Smooth muscle cell of the brain vasculature (primary cell): ENCODE measurements at places on chromosomes 2 and 18.

DNA sequence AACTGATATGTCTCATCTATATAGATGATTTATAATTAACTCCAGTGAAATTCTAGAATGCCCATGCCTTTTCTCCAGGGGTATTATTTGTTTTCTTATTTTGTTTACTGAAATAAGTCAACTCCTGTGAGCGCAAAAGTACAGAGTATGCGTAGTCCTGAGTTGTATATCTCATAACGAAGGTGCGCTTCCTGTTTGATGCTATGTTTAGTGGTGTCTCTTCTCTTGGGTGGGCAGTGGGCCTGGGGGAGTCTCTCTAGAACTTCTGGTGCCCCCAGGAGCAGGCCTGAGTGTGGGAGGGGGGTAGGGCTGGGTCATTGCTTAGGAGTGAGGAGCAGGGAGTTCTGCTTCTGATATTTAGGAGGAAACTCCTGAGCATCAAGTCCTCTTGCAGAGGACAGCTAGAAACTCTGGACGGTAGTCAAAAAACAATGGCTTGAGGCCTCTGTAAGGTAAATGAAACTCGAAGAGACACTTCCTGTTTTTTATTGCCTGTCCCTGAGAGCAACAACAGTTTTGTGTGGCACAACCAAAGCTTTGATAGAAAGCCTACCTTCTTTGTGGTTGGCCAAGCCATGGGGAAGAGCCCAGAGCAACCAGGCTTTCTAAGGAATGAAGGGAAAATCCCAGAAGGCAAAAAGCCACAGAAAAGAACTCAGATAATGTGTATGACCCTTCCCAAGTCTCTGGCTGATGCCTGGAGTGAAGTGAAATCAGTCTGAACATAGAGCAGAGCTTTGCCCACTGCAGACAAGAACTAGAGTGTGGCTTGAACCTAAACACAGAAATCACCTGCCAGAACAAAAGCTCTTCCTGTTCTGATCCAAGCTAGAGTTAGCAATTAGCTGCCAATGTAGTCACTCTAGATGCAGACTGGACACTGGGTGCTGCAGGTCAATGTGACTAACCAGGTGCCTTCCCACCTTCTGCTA lies 8.5 kb upstream of the SP140L start:
- no peak for DNase-seq

- DNase-seq = no peak
Observed at GRCh38 chr2:41068740-41069139, 616.9 kb upstream of the SLC8A1 start.

DNA sequence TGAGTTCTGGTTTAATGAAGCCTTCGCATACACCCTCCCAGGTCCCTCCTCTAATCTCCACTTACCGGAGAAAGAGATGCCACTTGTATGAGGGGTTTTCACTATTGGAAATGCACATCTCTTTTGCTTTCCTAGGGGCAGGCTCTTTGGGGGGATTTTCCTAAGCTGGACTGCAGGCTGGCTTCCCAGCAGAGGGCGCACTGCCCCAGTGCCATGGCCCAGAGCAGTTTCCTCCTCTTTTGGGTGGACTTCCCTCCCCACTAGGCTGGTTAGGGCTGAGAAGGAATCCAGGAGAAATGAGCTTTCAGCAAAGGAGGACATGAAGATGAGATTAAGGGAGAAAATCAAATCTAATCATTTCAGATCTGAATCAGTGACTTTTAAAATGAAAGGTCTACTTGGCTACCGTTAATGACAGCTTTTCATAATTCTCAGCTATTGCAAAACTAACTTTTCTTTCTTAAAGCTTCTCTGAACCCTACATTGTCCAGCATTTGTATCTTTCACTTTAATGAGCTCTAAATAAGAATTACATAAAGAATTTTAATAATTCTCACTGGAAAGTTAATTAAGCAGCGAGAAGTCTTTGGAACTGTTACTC lies 784.1 kb upstream of the FANCL start:
- DNase-seq = no peak

DNA sequence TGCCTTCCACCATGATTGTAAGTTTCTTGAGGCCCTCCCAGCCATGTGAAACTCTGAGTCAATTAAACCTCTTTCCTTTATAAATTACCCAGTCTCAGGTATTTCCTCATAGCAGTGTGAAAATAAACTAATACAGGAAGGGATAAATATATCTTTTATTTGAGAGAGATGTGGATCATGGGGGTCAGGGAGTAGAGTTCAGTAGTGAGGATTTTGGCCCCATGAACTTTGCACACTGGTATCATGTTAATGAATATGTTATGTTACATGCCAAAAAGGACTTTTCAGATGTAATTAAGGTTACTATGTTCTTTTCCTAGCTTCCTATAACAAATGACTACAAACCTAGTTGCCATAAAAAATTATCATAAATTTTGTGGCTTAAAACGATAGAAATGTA lies 1393.7 kb downstream of the DSC3 start:
- DNase-seq = no peak

- no peak for DNase-seq
Observed at GRCh38 chr2:78811955-78812610, 213.4 kb upstream of the REG3G start.

DNA sequence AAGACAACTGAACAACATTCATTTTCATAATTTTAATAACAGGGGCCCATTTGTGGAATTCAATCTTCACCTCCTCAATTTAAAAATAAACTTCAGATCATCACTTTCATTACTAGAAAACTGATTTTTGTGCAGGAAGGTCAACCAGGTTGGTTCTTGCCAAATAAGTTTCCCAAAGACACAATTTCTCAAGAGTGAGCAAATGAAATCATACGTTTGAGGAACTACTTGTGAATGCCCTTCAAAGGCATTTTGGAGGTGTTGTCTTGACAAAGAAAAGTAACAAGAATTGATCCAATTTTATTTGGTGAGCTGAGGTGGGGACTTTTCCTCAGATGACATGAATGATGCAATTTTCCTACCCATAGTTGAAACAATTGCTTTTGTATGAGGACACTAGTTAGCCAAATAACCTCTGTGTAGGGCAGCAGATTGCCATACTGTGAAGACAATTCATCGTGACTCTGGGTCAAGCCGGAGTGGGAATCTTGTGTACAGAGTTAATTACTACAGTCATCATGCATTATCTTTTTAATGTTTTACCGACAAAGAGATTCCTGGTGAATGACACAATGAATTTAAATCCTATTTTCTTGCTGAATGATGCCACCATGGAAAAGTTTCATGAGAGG lies 121.8 kb downstream of the TGFA start:
- no peak for DNase-seq

- DNase-seq = no peak
Observed at GRCh38 chr2:241788135-241788534, 11.5 kb downstream of the GAL3ST2 start.

DNA sequence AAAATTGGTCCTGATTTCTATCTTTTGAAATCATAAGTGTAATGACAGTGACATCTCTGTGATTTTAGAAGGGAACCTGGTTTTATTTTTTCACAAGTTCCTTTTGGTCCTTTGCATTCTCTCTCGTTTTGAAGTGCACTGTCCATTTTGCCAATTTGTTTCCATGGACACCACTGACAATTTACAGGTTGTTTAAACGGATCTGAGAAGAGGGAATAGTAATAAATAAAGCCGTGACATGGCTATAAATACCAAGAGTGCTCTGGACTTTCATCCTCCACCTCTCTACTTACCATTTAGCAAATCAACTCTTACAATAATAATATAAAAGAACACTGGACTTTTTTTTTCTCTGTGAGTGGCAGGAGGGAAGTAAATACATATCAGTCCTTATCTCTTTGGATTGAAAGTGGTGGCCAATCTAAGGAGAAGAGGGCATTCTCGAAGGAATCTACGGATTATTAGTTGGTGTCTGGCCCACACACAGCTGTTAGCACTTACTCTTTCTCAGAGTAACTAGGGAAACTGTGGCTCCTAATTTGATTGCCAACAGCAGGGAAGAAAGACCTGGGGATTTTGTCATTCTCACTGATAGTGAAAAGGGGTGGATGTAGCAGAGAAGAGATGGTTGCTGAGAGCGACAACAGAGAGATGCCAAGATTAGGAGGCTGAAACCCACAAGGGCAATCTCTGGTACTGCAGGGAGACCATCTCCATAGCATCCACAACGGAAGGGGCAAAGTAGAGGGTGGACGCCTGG lies 108.7 kb upstream of the FSHR start:
- DNase-seq = no peak

- DNase-seq = no peak
Observed at GRCh38 chr18:79062806-79063205, 6.4 kb upstream of the ATP9B start.

- DNase-seq = no peak
Observed at GRCh38 chr2:98759338-98759737, 28.4 kb upstream of the MGAT4A start.

- no peak for DNase-seq
Observed at GRCh38 chr18:23968638-23969604, 45.6 kb upstream of the TTC39C start.

GRCh38 chr2:174959787-174960186 lies 45.4 kb downstream of the CHN1 start:
- DNase-seq = no peak

DNA sequence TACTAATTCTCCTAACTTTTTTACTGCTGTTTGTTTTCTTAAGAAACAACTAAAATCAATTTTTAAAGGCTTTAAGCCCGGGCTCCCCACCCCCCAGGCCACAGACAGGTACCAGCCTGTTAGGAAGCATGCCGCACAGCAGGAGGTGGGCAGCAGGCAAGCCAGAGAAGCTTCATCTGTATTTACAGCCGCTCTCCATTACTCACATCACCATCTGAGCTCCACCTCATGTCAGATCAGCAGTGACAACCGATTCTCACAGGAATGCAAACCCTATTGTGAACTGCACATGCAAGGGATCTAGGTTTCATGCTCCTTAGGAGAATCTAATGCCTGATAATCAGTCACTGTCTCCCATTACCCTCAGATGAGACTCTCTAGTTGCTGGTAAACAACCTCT lies 517.0 kb downstream of the NRXN1 start:
- DNase-seq = no peak

DNA sequence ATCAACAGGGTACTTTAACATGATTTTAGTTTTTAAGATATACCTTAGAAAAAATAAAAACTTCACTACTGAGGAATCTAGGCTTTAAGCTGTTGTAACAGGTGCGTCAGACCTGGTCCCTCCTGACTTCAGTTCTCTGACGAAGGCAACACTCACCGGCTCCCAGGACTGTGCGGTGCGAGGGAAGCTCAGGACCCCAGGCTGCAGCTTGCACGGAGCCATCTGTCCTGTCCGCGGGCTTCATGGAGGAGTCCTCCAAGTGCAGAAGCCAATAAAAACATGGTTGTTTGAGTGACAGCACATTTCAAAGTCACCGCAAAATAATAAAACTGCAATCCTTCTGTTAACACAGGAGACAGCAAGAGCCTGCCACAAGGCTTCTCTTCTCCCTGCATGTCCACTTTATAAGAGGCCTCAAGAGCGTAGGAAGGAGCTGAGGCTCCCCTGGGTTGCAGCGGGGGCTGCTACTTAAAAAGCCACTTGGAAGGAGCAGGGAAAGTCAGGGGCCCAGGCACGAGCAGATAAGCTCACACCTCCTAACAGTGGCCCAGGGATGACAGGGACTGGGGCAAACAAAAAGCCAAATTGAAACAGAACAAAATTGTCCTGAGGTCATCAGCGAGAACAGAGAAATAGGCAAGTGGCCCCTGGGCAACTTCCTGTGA lies 4.6 kb downstream of the HJURP start:
- DNase-seq = no peak

GRCh38 chr2:57882895-57883515 lies 163.6 kb upstream of the VRK2 start:
- no peak for DNase-seq

GRCh38 chr18:31821545-31822171 lies 61.0 kb upstream of the SLC25A52 start:
- DNase-seq = no peak

DNA sequence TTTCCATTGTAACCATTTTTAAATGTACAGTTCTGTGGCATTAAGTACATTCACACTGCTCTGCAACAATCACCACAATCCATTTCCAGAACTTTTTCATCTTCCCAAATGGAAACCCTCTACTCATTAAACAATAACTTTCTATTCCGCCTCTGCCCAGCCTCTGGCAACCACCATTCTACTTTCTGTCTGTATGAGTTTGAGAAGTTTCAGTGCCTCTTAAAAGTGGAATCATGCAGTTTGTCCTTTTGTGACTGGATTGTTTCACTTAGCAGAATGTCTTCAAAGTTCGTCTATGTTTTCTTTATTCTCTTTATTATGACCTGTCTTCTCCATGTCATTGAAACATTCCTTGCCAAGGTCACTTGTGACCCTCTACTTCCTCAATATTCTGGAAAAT lies 22.0 kb upstream of the PELI1 start:
- DNase-seq = no peak

- no peak for DNase-seq
Observed at GRCh38 chr2:1606421-1607235, 137.7 kb downstream of the PXDN start.

- DNase-seq = no peak
Observed at GRCh38 chr2:98541489-98541888, 66.8 kb downstream of the COA5 start.

DNA sequence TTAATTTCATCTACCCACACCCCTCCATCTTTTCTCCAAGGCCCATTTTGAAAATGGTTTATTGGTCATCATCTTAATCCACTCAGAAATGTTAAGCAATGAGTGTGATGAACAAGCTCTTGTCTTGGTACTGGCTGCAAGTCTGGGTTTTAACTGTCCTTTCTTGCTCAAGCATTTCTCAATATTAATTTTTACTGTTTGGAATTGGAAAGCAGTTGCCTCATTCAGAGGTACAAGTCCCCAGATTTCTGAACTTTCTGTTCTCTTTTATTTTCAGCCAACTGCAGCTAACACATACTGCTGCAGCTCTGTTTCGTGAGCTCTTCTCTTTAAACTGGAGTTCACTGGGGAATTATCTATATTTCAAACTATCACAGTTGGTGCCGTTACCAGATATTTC lies 99.4 kb upstream of the TEX51 start:
- DNase-seq = no peak

DNA sequence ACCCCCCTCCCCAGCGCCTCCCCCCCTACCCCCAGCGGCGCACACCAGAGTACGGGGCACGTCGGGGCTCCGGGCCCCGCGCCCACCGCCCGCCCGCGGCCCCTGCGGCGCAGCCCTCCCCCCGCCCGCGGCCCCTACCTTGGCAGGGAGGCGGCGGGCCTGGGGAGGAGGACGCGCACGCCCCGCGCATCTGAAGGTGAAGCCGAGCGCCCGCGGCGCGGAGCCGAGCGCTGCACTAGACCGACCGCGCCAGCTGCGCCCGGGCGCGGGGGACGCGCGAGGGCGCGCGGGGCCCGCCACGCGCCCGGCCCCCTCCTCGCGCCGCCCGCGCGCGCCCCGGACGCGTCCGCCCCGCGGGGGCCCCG lies at the start of gene ZNF516:
ZNF516 (minus strand) TSS at position 237 of the 365 bp plus-strand sequence. CDS start 52,188 bp downstream, outside the sequence.
- no peak for DNase-seq
